ENCODE measurements at places on chromosomes 2 and 18.

- no peak for DNase-seq
Measured at GRCh38 chr2:109322111-109322510, 193.1 kb downstream of the SH3RF3 start.

DNA sequence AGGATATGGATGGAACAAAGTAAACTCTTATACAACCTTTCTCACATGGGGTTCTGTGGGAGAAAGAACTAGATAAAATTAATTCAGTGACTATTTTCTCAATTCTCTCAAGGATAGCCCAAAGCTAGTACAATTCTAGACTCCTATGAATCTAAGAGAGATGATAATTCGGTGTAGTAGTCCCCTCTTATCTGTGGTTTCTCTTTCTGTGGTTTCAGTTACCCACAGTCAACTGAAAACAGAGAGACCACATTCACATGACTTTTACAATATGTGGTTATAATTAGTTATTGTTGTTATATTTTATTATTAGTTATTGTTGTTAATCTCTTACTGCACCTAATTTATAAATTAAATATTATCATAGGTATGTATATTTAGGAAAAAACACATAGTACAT is 53.5 kb upstream of the C2orf15 start:
- DNase-seq, result no peak

GRCh38 chr2:110946902-110947301 is 173.8 kb upstream of the BCL2L11 start:
- no peak for DNase-seq

- no peak for DNase-seq
Measured at GRCh38 chr2:15006667-15007066, 374.1 kb downstream of the LRATD1 start.

DNA sequence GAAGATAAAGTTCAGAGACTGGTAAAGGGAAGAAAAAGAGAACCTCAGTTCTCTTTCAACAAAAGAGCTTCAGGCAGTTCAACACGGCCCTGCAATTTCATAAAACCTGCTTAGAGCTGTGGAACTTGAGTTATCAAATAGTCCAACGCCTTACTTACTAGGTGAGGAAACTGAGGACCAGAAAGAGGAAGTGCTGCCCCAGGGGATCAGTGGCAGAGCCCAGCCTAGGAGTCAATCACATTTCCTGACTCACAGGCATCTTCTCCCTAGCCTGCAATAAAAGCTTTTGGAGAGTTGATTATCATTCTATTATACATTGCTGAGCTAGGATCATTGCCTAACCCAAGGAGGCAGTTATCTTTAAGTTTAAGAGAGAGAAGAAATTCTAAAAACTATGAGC is 77.4 kb downstream of the TXNL1 start:
- no peak for DNase-seq

DNA sequence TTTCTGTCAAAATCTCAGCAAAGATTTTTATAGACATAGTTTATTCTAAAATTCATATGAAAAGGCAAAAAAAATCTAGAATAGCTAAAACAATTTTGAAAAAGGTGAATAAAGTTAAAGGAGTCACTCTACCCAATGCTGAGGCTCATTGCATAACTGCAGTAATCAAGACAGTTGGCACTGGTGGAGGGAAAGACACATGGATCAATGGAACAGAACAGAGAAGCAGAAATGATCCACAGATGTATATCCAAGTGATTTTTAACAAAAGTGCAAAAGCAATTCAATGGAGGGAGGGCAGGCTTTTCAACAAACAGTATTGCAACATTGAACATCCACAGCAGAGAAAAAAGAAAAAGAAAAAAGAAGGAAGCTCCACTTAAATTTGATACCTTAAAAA is 162.8 kb downstream of the RBM43 start:
- DNase-seq, result no peak

- DNase-seq, result no peak
Measured at GRCh38 chr18:21997207-21998143, 171.9 kb upstream of the GATA6 start.

DNA sequence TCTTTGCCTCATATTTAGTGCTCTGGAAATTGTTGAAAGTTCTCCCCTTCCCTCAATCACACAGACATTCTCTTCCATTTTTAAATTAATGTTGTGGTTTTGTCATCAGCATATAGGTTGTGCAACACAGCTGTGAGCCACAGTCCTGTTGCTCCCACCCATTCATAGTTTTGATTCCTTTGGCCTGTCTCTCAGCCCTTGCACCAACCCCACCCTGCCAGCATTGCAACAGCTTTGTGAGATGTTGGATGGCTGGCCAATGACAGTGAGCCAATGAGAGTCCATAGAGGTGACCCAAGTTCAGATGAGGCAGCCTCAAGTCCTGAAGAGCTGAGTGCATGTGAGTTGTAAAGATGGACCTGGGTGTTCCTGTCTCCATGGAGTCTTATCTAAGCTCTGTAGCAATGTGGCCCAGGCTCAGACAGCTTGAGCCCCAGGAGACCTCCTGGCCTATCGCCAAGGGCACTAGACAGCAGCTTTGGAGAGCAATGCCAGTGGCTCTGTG is 775.5 kb downstream of the RNF144A start:
- DNase-seq, result no peak

DNA sequence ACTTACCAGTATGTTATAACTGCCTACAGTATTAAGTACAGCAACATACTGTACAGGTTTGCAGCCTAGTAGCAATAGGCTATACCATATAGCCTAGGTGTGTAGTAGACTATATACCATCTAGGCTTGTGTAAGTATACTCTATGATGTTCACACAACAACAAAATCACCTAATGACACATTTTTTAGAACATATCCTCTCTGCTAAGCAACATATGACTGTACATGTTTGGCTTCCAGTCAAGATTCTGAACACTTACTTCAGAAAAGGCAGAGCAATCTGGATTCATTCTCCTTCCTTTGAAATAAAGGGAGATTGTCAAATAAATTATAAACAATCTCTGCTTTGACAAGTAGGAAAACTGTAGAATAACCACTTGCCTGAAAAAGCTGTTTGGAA is 81.8 kb downstream of the EXOC6B start:
- no peak for DNase-seq

- DNase-seq, result no peak
Measured at GRCh38 chr2:162524192-162524591, 180.3 kb downstream of the GCA start.

GRCh38 chr2:158199928-158200650 is 98.4 kb downstream of the UPP2 start:
- no peak for DNase-seq

GRCh38 chr2:230077851-230078547 is 9.3 kb upstream of the SLC16A14 start:
- DNase-seq, result no peak

DNA sequence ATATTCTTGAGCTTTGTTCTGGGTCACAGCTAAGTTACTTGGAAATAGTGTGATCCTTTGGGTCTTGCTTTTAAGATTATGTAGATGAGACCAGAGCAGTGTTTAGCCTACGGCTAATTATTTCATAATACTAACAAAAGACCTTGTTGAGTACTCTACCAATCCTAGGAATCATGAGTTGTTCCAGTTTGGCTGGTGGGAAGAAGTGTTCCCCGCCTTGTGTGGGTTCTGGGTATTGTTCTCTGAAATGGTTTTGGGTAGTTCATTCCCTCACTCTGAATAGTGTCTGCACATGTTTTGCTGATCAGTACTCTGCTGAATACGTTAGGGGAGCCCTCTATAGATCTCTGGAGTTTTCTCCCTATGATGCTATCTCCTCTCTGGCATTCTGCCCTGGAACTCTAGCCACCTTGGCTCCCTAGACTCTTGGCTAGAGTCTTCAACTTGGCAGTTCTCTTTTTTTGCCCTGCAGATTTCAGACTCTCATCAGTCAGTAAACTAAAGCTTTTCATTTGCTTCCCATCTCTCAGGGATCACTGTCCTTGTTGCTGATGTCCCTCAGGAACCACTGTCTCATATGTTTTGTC is 48.4 kb downstream of the NEMP2 start:
- DNase-seq, result no peak

- peak; percentile 5 for DNase-seq
Measured at GRCh38 chr18:79940814-79941472, 10.5 kb downstream of the SLC66A2 start.

DNA sequence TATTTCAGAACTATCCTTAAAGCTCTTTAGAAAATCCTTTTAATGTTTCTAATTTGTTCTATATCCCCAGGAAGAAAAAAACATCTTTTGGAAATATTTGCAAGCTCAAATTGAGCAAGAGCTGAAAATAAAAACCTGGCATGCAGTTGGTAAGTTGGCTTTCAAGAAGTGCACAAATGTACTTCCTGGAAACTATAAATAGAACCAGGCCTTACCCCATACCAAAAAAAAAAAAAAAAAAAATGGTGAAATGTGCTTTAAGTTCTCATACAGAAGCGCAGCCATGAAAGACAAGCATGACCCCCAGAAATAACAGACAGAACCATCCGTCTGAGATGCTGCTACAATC is 178.5 kb downstream of the HDAC4 start:
- DNase-seq, result no peak

DNA sequence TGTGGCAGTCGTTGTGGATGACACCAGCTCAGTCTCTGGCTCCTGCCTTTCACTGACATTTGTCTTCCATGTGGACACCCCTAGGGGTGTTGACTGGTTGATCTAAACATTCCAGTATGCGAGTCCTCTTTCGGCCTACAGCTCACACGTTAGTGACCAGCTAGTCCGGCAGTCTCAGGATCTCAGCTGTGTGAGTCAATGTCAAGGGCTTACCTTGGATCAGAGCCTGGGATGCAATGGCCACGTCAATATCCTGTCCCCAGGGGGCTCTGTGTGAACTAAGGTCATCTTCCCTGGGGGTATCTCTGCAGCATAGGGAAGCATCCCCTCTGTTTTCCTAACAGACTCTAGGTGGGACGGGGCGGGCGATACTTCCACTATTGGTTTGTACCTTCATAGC is 35.1 kb upstream of the YWHAQ start:
- DNase-seq, result no peak

DNA sequence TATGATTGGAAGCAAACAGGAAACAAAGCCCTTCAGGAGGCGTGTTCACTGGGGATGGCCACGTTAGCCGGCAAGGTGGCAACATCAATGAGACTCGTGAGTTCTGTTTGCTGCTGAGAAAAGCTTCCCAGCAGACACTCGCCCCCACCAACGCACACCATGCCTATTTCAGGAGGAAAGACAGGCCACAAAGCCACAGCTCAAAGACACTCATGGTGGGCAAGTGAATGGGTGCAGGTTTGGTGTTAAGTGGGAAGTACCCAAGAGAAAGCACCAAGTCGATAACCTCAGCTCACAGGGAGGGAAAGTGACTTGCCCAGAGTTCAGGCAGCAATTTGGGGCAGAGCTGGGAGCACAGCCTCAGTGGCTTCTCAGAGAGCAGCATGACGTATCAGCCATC is 10.5 kb upstream of the MTERF4 start:
- peak; percentile 63 for DNase-seq

DNA sequence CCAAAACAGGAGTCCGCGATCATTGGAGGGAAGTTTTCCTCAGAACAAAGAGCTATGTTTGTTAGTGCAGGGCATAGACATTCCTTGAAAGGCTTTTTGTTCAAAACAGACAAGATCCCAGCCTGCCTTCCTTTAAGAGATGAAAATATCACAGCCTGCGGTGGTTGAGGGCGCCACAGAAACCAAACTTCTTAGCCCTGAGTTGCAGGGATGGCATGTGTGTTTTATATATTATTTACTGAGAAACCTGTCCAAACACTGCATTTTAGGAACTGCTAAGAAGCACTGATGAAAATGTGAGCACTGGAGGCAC is 57.5 kb upstream of the TMEM178A start:
- no peak for DNase-seq

DNA sequence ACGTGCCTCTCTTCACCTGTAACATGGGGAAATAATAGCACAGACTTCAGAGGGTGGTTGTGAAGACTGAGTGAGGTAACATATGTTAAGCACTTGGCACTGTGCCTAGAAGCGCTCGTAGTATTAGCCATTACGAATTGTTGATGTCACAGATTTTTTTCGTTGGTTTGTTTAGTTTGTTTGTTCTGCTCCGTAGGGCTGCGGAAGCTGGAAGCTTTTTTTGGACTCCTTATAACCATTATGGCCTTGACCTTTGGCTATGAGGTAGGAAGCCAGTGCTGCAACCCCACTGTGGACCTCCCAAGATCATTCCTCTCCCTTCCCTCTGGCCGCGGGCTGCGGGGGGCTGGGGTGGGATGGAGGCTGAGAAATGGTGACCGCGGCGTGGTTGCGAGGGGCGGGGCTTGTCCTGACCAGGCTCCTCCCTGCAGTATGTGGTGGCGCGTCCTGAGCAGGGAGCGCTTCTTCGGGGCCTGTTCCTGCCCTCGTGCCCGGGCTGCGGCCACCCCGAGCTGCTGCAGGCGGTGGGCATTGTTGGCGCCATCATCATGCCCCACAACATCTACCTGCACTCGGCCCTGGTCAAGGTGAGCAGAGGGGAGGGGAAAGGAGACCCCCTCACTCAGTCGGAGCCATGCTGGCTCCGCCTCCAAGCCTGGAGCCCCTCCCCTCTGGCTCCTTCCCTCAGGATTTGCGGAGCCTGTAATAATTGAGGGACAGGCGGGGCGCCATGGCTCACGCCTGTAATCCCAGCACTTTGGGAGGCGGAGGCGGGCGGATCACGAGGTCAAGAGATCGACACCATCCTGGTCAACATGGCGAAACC is 5.5 kb downstream of the SLC11A1 start:
- peak; percentile 47 for DNase-seq

- DNase-seq, result no peak
Measured at GRCh38 chr18:25805939-25806338, 284.5 kb downstream of the SS18 start.

DNA sequence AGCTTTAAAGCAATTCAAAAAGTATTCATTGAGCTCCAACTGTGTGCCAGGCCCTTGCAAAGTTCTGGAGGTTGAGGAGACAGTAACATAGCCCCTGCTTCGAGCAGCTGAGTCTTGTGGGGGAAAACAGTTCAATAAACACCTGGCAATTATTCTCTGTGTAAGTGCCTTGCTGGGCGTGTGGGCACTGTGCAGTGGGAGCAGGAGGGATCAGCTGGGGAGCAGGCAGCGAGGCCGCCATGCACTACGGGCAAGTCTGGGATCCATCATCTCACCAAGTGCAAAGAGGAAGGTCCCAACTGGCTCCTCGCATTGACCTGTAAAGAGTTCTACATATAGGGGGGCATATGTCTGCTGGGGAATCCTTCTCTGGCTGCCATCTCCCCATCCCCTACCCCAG is 342.2 kb upstream of the HS6ST1 start:
- no peak for DNase-seq

Data from CD4-positive, alpha-beta T cell treated with Interleukin-4 for 1 hour (primary cell).